Forelimb muscle (tissue), 1 donor: ENCODE measurements at places on chromosomes 6 and 20.

DNA sequence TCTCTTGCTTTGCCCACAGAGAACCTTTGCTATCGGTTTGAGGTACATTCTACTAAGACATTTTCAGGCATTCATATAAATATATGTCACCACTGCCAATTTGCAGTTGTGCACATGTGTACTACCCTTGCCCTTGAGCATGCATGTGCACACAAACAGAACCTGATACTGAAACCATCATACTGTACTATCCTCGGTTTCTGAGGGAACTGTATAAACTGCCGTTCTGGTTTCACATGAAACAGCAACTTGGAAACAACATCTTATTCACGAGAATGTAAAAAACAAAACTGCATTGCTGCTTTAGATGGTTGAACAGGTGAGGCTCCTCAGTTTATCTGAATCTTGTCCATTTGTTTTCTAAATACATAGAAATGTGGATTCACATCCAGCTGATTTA lies 151.2 kb upstream of the TMEM170B start:
- DNase-seq = no peak

DNA sequence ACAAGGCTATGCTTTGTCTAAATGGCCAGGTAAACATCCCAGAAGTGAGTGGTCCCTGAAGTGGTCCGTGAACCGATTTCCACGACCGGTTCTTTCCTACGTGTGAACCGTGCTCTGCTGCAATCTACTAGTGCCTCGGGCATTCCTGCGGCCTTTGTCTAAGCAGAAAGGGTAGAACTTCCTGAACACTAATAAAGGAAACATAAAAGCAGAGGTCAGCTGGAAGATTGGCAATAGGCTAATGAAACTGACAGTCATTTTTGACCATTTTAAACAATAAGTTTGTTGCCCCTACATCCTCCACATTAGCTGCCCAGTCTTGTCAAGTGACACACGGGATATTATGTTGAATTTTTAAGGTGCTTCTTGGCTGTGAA lies 410.0 kb downstream of the PLCB1 start:
- no peak for DNase-seq

- no peak for DNase-seq
Measured at GRCh38 chr6:31879143-31879542, 346 bp upstream of the SLC44A4 start.

DNA sequence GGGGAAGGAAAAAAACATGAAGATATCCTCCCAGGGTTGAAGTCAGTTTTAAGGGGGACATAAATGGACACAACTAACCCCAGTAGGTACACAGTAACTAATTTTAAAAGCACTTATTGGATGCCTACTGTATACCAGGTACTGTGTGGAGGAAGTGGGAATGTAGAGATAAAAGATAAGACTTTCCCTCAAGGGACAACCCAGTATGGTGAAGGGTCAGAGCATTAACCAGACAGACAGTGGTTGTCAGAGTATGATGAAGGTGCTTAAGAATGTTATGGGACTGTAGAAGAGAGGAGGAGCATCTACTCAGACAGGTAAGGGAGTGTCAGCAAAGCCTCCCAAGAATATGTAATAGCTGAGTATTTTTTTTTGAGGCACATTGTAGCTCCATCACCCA lies 906 bp downstream of the ABCF1 start:
- DNase-seq = no peak

DNA sequence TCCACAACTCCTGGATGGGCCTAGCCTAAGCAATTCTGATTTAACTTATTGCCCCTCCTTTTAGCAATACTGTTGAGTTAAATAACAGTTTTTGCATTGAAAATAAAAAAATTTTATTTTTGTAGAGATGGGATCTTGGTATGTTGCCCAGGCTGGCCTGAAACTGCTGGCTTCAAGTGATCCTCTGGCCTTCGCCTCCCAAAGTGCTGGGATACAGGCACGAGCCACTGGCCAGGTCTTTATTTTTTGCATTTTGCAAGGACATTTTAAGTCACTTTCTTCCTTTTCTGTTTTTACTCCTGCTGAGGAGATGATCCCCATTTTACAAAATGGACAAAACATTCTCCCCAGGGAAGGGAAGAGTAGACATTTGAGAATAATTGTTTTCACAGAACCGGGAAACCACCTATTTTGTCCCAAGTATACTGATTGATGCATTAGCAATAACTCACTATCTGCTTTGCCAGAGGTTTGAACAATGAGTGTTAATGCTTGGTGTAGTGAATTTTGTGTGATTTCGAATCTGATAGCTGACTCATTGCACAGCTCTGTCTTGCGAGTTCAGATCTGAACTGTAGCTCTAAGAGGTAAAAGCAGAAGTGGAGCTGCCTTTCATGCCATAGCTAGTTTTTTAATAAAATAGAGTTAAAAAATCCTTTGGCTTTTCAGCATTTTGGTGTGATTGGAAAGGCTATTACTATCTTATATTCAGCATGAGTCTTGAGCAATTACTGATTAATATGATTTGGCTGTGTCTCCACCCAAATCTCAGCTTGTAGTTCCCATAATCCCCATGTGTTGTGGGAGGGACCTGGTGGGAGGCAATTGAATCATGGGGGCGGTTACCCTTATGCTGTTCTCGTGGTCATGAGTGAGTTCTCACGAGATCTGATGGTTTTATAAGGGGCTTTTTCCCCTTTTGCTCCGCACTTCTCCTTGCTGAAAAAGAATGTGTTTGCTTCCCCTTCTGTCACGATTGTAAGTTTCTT lies 20.9 kb downstream of the IGF2R start:
- no peak for DNase-seq

- no peak for DNase-seq
Measured at GRCh38 chr6:158262755-158263154, 49.5 kb upstream of the TULP4 start.

DNA sequence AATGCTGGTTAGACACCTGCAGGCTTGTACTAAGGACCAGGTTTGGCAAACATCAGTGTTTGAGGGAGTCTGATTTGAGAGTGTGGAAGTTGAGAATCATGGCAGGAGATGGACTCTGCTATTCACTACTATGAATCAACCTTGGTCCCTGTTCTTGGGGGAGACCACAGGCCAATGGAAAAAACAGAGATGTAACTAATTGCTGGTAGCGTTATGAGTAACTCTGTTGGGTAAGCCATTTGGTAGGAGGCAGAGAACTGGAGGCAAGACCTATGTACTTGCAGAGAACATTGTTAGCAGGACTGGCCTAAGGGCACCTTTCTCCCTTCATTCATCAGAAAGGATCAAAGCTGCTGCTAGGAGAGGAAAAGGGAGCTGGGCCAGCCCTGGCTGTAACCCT lies 8.3 kb upstream of the WFDC2 start:
- DNase-seq = no peak

DNA sequence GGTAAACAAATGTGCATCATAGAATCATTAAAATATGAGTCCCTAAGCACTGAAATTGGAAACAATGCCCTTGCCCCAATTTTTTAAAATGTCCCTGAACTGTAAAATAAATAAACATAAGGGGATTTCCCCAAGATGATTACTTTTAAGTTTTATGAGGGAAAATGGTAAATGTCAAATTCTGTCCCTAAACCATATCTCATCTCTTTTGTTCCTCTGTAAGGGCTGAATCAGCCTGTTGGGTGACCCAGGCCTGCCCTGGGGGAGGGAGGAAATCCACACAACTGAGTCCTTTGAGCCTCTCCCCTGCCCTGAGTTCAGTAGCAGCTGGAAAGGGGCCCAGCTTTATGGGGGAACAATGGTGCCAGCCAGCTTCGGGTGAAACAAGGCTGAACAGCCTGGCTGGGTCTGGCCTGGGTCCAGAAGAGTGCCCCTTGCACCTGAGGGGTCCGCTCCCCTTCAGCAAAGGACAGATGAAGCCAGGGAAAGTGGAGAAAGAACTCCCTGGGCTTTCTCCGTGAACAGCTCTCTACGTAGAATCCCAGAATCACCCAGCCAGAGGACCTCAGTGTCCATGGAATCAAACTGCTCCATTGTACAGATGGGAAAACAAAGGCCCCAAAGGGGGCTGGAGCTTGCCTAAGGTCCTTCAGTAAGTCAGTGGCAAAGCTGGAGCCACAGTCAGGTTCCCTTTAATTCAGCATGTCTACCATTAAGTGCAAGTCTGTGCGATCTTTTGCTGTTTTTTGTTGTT lies 28.2 kb upstream of the ITCH start:
- DNase-seq = no peak

DNA sequence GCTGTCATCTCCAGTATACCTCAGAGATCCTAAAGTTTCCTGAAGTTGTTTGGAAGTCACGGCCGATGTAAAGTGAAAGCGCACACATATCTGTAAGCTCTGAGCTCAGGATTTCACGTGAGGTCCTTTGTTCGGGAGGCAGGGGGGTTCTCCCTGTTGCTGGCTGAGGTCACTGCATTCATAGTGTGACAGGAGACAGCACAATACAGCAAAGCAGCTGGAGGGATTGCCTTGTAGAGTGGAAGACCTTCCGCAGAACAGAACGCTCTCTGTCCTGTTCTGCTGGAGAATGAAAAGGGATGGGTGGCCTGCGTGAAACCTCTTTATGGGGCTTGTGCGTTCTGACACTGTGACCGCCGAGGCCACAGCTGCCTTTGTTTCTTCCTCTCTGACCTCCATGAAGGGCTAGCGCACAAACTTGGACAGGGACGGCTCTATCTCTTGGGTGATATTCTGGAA lies 13.4 kb upstream of the SERPINB1 start:
- DNase-seq = no peak

DNA sequence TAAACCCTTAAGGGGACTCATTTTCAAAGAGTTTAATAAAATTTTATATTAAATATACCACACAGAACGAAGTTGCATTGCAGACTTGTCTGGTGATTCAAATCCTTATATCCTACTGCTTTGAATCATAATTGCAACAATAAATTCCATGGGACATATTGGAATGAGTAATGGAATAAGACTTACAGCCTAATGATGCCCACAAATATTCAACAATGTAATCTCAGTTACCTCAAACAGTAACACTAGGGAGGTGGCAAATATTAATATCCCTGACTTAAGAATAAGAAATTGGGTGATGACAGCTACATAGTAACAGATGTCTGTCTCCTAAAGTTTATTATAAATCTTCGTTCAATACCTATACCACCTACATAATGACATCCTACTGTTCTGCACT lies 52.6 kb downstream of the BMP5 start:
- no peak for DNase-seq

GRCh38 chr6:5411414-5411813 lies 150.1 kb downstream of the FARS2 start:
- DNase-seq = no peak

DNA sequence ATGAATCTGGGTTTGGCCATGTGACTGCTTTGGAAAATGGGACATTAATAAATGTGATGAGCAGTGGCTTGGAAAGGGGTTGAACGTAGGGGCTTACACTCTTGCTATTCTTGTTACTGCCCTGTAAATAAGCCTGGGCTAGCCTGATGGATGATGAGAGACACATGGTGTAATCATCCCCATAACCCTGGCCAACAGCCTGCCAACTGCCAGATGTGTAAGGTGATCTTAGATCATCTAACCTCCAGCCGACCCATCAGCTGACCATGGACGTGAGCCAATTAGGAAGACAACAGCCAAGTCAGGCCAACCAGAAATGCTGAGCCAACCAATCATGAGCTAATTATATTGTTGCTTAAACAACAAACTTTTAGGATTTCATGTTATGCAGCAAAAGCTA lies 25.2 kb downstream of the FBXO30 start:
- no peak for DNase-seq

GRCh38 chr6:15507746-15508145 lies 155.1 kb downstream of the DTNBP1 start:
- DNase-seq = no peak

DNA sequence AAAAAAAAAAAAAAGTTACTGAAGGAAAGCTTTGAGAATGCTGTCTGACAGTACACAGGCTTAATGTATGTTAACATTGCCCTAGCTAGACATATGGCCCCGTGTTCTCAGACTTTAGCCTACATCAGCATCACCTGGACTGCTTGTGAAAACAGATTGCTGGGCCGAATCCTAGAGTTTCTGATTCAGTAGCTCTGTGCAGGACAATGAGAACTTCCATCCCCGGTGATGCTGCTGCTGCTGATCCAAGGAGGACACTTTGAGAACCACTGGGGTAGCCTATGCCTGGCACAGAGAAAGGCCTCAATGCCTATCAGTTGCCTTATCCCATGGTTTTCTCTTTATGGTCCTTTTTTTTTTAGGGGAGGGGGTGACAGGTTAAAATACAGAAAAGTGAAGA lies 1.6 kb downstream of the HCK start:
- no peak for DNase-seq

GRCh38 chr6:42171813-42172581 lies 1.2 kb upstream of the GUCA1A start:
- DNase-seq = no peak

DNA sequence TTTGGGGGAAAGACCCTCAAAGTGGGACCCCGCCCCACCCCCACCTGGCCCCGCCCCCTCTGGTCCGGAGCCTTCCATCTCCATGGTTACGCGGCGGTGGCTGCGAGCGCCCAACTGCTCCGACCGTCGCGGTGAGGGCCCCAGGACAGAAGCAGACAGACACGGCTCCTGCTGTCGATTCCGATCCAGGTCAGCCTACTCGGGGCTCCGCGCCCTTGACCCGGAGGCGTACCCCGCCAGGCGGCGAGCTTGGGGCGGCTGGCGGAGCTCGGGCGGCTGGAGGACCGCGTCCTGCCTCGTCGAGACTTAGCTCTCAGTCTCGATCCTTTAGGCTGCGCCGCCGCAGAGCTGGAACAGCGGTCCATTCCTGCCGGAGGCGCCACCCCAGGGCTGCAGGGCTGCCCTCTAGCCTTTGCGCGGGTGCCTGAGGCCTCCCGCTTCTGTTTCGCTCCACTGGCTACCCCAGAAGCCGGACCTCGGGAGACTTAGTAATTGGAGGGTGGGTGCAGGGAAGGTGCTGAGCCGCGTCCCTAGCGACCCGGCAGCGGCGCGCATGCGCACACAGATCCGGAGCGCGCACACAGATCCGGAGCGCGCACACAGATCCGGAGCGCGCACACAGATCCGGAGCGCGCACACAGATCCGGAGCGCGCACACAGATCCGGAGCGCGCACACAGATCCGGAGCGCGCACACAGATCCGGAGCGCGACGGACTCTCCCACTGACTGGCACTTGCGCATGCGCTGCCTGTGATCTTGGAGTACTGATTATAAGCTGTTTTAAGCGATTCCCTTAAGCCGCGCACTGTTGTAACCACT lies at the start of gene CFAP206:
Gene CFAP206 (plus strand): TSS at position 72 of the 820 bp plus-strand sequence. CDS start 1,868 bp downstream, outside the sequence.
- peak; percentile 49 for DNase-seq

DNA sequence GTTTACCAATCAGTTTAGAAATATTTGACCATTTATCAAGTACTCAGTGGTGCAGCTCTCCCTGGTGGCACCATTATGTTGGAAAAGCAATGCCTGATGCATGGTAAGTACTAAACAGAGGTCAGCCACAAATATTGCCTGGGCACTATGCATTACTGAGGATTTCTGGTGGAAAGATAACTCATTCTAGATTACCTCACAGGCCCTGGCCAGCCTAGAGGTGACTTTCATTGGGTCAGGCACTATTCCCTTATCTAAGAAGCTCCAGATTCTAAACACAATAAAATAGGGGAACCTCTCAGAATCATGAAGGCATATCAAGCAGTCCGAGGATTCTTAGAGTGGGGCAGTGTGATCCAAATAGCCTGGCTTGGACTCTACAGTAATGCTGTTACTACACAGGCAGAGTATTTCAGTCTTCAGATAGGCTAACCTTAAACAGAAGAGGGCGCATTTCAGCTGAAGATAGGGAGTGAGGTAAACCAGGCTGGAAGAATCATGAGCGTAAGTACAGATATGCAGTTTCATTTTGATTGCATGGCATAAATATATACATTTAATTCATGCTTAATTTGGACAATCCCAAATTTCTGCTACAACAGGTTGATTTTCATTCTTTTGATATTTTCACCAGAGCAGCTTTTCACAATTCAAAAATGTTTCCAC lies 12.1 kb downstream of the LGSN start:
- DNase-seq = no peak
